ENCODE measurements at places on chromosomes 11 and 22.

DNA sequence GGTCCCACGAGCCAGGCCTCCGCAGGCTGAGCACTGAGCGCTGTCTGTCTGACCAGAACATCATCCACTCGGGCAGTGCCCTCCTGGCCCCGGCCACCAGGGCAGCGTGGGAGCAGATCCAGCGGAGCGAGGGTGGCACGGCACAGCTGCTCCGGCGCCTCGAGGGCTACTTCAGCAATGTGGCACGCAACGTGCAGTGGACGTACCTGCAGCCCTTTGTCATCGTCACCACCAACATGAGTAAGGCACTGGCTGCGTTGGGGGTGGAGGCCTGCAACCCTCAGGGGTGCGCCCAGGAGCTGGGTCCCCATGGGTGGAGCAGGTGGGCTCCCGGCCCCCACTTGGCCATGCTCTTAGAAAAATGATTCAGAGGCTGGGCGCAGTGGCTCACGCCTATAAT is 49.7 kb upstream of the PRODH start:
- no peak for DNase-seq

DNA sequence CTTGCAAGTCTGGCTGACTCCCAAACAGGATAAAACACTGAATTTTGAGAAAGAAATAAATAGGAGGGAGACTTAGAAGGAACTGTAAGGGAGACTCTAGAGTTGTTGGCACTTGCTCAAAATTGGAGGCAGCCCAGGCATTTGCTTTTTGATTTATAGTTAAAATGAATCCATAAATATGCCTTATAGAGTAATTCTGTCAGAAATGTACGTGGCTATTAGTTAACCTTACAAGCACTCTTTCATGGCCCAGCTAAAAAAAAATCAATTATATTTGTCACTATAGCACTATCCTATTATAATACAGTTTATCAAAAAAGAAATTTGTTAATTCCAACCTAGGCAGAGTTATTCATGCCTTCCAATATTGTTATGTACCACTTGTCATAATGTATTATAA is 1000.0 kb upstream of the CHORDC1 start:
- no peak for DNase-seq

GRCh38 chr11:128483211-128483788 is 104.1 kb downstream of the ETS1 start:
- DNase-seq: no peak

DNA sequence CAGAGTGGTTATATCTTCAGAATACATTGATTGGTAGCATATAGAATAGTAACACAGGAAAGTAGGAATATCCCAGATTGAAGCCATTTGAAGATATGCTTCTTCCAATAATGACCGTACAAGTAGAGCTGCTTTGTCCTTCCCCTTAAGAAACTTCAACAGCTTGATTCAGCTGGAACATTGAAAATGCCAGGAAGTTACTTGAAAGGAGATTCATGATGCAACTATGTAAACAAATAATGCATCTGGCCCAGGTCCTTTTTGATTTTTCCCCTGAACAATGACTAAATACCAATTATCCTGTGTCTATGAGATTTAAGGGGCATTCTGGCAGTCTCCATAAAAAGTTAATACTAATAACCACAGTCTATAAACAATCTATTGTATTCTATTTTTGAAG is 3.0 kb downstream of the DKK3 start:
- DNase-seq: no peak

- DNase-seq: no peak
Measured at GRCh38 chr11:61694602-61694939, 14.4 kb downstream of the DAGLA start.

DNA sequence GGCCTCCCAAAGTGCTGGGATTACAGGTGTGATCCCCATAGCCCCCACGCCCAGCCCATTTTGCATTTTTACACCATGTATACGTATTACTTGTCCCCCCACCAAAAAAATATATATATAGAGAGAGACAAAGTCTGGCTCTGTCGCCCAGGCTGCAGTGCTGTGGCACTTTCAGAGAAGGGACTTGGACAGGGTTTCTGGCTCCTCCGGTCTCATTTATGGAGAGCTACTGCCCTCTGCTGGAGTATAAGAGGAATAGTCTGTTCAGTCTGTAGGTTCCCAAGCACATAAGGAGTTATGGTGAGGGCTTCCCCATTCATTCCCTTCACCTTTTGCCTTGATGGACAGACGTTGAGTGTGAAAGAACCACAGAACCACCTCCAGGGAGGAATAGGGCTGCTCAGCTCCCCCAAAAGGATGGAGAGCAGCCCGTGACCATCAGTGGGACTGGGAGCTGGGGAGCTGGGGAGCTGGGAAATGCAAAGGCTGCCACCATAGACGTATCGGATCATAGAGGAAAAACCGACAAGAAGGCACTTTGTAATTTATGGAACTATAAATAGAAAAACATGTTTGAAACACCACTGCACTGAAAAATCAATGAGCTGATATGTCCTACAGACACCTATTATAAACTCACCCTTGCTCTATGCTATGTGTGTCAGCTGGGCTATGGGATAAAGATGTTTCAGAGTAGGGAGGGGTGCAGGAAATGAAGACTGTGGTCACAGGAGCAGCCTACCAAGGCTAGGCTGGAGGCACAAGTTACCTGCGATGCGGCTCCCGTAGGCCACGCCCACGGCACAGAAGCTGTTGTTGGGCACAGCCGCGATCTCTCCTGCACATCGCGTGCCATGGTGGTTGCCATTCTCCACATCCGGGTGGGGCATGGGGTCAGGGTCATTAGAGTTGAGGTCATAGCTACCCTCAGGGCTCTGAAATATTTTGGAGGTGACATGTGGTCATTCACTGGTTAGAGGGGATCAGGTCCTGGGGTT is 5.2 kb downstream of the PCSK7 start:
- peak; percentile 83 for DNase-seq

- peak; percentile 39 for DNase-seq
Measured at GRCh38 chr22:33051960-33052839, 6.0 kb downstream of the SYN3 start.

DNA sequence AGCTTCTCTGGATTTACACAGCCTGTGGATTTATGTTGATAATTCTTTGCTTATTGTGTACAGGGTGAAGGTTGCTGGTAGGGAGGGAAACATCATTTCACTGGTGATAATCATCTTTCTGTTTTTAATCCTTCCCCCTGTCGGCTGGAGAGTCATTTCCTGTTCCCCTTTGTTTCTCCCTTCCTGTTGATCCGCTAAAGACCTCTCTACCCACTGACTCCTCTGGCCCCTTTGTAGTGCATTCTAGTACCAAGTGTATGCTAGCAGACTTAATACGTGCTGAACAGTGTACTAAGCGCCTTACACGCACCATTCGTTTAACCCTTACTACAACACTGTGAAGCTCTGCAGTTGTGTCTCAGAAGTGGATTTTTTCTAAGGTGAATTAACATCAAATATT is 19.0 kb upstream of the OR9Q1 start:
- no peak for DNase-seq

GRCh38 chr11:70095541-70096252 is 17.6 kb downstream of the ANO1 start:
- DNase-seq: no peak

- DNase-seq: no peak
Measured at GRCh38 chr22:36183446-36183845, 18.2 kb downstream of the APOL4 start.

DNA sequence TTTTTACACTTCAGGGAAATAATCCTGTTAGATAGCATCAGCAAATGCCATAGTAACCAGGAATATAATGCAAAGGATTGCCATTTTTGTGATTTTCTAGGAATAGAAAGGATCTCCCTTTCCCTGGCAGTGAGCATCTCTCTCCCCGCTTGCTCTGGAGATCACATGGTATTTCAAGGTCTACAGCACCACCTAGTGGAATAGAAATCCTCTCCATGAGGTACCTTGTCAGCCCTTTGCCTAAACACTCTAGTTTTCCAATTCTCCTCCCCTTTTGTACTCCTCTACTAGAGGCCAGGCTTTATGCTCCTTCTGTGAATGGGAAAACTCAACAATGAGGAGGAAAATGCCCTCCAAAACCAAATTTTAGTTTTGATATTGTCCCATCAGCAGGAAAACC is 78.4 kb downstream of the XRRA1 start:
- no peak for DNase-seq

- DNase-seq: no peak
Measured at GRCh38 chr11:2214527-2215229, 43.1 kb upstream of the TH start.

GRCh38 chr11:43381802-43382201 is 23.1 kb downstream of the TTC17 start:
- no peak for DNase-seq

- DNase-seq: peak; percentile 69
Measured at GRCh38 chr11:117083011-117083935, 15.0 kb downstream of the SIK3 start.

DNA sequence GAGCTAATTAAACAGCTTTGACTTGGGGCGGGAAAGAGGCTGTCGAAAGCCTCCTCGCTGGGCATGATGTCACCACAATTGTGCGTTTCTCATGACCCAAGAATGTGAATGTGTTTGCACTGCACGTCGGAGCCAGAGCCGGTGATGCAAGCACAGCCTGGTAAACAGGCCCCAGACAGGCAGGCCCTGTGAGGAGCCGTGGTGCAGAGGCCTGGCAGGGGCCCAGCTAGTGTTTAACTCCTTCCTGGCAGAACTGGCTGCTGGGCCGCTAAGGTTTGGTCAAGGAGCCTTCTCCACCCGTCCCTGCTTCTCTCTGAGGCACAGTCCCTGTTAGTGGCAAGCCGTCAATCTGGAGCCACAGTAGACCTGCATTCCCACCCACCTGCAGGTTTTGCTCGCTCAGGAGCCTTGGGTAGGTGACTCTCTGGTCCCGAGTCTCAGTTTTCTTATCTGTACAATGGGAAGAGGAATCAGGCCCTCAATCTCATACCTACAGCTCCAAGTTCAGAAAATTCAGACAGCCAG is 25.4 kb upstream of the SMTN start:
- peak; percentile 29 for DNase-seq

DNA sequence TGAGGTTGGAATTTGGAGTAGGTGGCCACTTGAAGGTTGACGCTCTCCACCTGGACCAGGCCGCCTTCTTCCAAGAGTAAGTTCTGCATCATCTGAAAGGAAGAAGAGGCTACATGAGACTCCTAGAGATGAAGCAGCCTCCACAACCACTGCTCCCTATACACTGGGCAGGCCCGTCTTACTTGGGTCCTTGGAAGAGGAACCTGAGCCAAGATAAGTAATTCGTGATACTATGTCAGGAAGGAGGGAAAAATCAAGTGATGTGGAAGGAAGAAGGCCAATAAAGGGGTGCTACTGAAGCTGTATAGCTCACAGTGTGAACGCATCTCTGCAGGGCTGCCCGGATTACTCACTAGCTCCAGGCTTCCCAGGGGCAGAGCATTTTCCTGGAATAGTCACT is 11.1 kb downstream of the UFD1 start:
- DNase-seq: no peak

DNA sequence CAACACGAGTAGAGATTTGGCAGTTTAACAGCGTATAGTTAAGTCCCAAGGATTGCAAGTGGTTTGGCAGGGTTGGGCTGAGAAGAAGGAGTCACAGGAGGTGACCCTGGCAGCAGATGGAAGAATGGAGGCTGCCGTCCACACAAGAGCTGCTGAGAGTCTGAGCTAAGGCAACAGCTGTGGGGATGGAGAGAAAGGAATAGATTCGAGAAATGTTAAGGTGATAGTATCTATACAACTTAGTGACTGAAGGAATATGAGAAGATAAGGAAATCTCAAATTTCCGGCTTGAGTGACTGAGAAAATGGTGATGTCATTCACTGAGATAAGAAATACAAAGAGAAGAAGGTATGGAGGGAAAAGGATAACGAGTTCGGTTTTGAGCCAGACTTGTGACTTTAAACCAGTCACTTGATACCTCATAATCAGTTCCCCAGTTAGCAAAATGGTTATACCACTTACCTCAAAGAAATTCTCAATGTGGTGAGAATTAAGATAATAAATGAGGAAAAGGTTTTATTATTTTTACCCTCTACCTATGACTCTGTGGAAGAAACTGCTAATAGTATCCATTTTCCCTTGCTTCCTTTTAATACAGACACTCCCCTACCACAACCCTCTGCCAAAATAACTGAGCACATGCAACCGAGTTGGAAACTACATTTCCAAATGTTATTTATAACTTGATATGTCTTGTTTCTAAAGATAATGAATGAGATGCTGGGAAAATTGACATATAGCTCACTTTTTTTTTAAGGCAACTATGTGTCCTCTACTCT is 30.7 kb downstream of the FAM168A start:
- DNase-seq: no peak

GRCh38 chr11:115765803-115766239 is 261.6 kb upstream of the CADM1 start:
- DNase-seq: no peak

GRCh38 chr11:43921561-43922294 is 20.7 kb upstream of the C11orf96 start:
- DNase-seq: no peak

GRCh38 chr11:12377106-12377823 is at the start of gene PARVA:
Gene PARVA, plus strand, starts transcription at chr11:12377571. Its CDS starts 77 bp downstream, at chr11:12377648.
- no peak for DNase-seq

DNA sequence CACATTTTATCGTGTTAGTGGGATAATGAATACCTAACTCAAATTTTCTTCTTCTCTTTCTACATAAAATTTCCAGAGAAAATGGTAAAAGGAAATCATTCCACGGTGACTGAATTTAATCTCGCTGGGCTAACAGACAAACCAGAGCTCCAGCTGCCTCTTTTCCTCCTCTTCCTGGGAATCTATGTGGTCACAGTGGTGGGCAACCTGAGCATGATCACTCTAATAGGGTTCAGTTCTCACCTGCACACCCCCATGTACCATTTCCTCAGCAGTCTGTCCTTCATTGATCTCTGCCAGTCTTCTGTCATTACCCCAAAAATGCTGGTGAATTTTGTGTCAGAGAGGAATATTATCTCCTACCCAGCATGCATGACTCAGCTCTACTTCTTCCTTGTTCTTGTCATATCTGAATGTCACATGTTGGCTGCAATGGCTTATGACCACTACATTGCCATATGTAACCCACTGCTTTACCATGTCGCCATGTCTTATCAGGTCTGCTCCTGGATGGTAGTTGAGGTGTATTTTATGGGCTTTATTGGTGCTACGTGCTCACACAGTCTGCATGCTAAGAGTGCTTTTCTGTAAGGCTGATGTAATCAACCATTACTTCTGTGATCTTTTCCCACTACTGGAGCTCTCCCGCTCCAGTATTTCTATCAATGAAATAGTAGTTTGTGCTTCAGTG is 24.1 kb downstream of the OR10D3 start:
- no peak for DNase-seq

DNA sequence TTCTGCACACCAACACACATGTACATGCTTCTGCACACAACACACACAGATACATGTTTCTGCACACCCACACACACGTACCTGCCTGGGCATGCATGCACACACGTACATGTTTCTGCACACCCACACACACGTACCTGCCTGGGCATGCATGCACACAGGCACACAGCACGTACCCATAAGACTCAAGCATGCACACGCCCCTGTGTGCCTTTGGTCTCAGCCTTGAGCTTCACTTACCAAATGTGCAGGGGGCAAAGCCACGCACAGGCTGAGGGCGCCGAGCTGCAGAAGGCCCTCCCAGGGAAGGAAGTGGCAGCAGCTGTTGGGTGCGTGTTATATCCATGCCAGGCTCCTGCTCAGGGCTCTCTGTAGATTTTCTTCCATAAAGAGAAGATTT is 34.7 kb upstream of the SMIM38 start:
- DNase-seq: no peak
